A673 (cell line): ENCODE measurements at places on chromosomes 2 and 18.

DNA sequence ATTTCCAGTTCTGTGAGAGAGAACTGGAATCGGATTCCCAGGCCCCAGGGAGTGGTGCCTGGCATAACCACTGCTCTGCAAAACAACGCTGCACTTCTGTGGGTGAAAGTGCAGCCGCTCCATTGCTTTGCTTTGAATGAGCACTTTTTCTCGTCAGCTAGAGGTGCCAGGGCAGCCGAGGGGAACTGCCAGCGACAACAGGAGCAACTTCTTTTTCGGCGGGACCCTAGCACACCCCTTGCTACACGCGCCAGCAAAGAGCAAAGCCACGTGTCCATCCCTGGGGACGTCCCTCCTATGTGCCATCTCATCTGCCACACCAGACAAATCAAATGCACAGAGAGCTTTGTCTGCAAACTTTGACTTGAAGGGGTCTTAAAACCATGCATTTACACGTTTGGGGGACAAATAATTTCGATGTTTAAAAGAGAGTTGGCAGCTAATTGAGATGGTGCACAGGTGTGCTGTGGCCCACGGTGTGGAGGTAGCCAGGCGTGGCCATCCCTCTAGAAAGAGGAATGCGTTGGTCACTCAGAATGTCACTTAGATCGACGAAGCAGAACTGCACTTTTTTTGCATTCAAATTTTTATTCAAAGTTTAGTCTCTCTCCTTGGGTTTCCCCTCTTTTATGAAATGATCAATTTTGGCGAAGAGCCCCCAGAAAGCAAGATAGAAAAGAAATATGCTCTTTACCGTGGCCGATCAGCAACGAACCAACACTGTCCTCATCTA, 151.8 kb downstream of the MBP start:
- no peak for DNase-seq

GRCh38 chr2:72121153-72121552, 26.5 kb downstream of the CYP26B1 start:
- no peak for DNase-seq

DNA sequence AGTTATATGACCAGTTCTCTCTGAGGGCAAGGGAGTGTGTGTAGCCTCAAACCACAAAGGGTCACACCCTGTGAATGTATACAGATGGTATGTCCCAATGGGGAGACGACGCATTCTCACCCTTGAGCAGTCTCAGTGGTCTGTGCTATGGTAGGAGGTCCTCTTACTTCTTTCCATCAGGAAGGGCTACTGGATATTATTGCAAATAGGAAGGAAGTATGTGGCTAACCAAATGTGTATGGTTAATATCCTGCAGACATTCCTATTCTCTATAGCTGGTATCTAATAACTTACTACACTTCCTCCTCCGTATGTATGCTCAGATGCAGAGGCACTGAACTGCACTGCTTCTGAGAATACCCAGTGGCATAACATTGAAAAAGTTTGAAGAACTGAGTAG, 306.7 kb upstream of the CCDC68 start:
- peak; percentile 62 for DNase-seq

- no peak for DNase-seq
Observed at GRCh38 chr2:237153181-237153580, 67.5 kb downstream of the COPS8 start.

DNA sequence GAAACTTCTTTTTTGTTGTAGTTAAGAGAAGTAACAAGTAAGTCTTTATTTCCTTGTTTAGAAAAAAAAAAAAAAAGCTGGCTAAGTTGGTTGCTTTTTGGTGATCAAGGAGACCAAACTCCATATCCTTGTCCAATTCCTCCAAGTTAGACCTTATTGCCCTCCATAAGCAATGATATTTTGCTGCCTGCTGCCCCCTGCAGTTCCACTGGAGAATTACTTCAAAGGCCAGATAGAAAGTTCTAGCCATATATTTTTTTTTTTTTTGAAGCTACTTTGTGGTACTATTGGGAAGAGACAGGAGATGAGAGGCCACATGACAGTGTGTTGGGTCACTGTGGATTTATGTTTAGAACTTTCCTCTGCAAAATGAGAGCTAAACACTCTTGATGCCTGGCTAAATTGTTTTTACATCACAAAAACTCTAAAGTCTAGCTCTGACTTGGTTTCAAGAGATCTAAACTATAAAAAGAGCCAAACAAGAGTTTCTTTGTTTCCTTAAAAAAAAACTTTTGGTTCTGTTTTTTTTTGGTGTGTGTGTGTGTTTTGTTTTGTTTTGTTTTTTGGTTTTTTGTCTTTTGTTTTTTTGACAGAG, 80.7 kb upstream of the RASGRP3 start:
- peak; percentile 67 for DNase-seq

- DNase-seq = peak; percentile 54
Observed at GRCh38 chr2:199704358-199705238, 146.4 kb downstream of the FTCDNL1 start.
